ENCODE measurements at places on chromosomes 1 and 21.

GRCh38 chr1:2554621-2555387, 1.4 kb upstream of the TNFRSF14 start:
- DNase-seq = no peak

GRCh38 chr1:234776876-234777855, 167.2 kb upstream of the IRF2BP2 start:
- no peak for DNase-seq

DNA sequence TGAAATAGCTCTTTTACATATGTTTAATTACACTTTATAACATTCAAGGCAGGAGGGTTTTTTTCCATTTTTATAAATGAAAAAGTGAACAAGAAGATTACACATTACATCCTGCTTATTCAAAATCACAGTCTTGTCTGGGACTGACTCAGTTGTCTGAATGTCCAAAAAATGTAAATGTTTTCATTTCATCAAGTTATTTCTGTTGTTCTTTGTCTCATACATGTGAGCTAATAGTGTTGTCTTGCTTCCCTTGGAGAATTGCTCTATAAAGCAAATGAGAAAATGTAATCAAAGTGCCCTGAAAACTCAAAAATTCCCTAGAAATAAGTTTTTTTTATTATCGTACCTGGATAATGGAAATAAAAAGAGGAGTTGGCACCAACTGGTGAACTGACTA, 242.9 kb downstream of the GRIK1 start:
- no peak for DNase-seq

DNA sequence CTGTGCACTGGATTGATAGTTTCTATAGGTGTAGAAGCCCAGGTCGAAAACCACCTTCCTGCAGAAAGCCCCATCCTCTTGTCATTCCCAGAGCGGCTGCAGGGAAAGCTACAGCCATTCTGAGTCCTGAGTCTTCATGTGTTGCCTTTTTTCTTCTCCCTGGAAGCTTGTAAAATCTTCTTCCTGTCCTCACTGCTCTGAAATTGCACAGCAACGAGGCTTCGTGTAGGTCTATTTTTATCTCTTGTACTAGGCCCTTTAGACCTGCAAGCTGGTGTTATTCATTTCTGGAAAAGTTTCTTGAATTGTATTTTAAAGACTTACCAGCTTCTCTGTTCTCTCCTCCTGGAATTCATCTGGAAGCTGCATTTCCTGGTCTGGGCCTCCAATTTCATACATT, 44.2 kb upstream of the ETS2 start:
- no peak for DNase-seq

DNA sequence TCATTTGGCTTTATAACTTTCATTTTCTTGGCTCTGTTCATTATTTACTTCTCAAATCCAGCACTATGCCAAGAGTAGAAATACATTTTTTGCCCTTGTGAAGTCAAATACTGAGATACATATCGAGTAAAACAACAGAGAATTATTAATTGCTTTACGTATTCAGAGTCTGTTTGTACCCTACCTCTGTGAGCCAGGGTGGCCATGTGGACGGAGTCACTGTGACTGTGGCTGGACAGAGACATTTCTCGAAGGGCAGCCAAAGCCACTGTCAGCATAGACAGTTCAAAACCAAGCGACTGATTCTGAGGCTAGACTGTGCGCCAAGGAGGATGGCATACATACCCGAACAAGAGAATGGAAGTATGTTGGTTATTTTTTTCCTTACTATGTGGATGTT, 391.0 kb upstream of the PROX1 start:
- DNase-seq = no peak

DNA sequence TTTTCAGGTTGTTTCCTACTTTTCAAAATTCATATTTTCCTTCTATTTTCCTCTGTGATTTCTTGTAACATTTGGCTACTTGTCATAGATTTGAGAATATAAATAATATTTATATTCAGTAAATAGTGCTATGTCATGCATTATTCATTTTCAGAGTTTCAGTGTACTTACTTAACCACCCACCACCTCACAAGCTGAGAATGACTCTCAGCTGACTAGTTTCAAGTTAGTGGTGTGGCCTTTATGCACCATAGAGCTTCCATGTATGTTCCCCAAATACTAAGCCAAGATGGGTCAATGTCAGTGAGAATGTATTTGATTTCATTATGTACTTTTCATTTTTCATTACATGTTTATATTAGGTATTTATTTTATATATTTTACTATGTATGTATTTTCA, 56.9 kb upstream of the RGS1 start:
- DNase-seq = no peak

- no peak for DNase-seq
Observed at GRCh38 chr1:27531959-27532685, 42.2 kb upstream of the WASF2 start.

DNA sequence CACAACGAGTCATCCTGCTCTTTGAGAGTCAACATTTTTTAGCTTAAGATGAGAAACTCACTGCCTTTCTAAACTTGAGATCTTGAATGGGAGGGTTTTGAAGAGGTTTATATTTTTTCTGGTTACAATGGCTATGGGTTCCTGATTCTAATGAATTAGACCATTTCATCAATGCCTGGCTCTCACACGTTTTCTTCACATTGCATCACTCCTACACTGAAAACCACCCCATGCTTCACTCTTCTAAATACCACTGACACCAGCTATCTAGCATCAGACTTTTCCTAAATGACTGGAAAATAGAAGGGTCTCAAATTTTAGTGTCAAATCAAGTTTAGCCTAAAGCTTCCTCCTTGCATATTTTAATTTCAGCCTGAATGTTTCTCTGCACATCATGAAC, 606.1 kb upstream of the USP24 start:
- no peak for DNase-seq

GRCh38 chr1:55634516-55634915, 419.4 kb upstream of the USP24 start:
- no peak for DNase-seq
